ENCODE measurements at places on chromosomes 11 and 22. TPM values are rescaled to one million over a fixed set of nuclear protein-coding genes. Genes with fewer than 3 reads are reported as not detected.

Gene NRGN
- total RNA-seq = 58.8 TPM

Gene RAB39A
- total RNA-seq = not detected

Gene CLTCL1
- 0.20 TPM for total RNA-seq

Gene PHF21B
- total RNA-seq = not detected

DNA sequence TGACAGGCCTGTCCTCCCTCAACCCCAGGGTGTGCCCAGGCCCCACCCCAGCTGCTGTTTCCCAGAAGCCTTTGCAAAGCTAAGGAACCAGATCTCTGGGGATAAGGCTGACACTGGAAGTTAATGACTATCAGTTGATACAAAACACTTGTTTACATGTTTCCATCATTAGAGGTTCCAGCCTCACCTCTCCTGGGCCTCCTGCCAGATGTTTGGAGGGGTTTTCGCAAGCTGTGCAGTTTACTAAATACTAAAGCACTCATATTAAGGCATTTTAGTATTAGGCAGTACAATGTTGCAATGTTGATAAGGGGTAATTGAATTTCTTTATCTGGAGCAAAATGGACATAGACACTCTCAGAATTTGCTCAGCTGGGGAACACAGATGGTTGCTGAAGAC is 218.7 kb downstream of the INSC start:
- H3K36me3 ChIP-seq = no peaks in the 10 kb centered on the region
- no peak overlapping the region for H3K27ac ChIP-seq
- no peak for DNase-seq
- no peaks in the 10 kb centered on the region for H3K27me3 ChIP-seq

DNA sequence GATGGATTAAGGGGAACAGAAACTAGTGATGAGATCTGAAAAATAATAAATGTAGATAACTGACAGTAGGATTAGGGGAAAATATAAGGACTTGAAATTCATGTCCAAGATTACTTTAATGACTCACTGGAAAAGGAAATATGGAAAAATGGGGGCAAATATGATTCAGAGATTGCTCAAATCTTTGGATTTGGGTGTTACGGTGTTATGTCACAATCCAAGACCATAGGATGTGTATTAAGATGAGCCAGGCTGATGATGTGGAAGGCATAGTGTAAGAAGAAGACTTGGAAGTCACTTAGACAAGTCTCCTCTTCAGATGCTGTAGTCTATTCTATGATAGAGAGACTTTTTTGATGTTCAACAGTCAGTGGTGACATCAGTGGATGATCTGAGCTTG is 323.7 kb downstream of the LUZP2 start:
- no peaks in the 10 kb centered on the region for H3K4me1 ChIP-seq
- H3K36me3 ChIP-seq = no peaks in the 10 kb centered on the region
- no peak overlapping the region for H3K4me3 ChIP-seq
- no peak for DNase-seq
- H3K27ac ChIP-seq = no peak overlapping the region

GRCh38 chr11:92611157-92611556 is 358.3 kb upstream of the MTNR1B start:
- H3K36me3 ChIP-seq = no peaks in the 10 kb centered on the region
- H3K4me3 ChIP-seq = no peak overlapping the region
- no peaks in the 10 kb centered on the region for H3K27me3 ChIP-seq
- DNase-seq = no peak

DNA sequence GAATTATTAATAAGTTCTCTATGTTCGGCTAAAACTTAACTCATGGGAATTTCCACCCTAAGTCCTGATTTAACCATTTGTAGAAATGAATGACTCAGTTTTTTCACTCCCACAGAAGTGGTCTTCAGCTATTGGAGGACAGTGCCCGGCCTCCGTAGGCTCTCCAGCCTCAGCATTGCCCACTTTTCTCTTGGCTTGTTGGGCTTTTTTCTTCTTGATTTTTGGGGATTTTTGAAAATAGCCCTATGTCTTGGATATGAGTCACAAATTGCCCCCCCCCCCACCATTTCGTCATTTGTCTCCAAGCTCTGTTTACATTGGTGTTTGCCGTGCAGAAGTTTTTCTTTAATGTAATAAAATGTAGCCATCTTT is 66.7 kb downstream of the PACS1 start:
- peaks cover 9% of the 10 kb centered on the region for H3K36me3 ChIP-seq
- H3K27ac ChIP-seq = peak overlapping the region; percentile 52
- peaks cover 14% of the 10 kb centered on the region for H3K4me1 ChIP-seq

GRCh38 chr22:43207386-43207785 is 20.5 kb upstream of the TTLL12 start:
- no peak for DNase-seq
- no peak overlapping the region for H3K4me3 ChIP-seq
- no peaks in the 10 kb centered on the region for H3K27me3 ChIP-seq
- no peaks in the 10 kb centered on the region for H3K36me3 ChIP-seq
- H3K4me1 ChIP-seq = peaks cover 6% of the 10 kb centered on the region

GRCh38 chr11:124892750-124893454 is 4.8 kb downstream of the ROBO4 start:
- no peak overlapping the region for H3K4me3 ChIP-seq
- H3K4me1 ChIP-seq = no peaks in the 10 kb centered on the region

- no peaks in the 10 kb centered on the region for H3K36me3 ChIP-seq
- peaks cover 7% of the 10 kb centered on the region for H3K4me1 ChIP-seq
- H3K27ac ChIP-seq = no peak overlapping the region
- peaks cover 2% of the 10 kb centered on the region for H3K27me3 ChIP-seq
- H3K4me3 ChIP-seq = no peak overlapping the region
- no peak for DNase-seq
Observed at GRCh38 chr11:75389925-75390324, 9.4 kb upstream of the RPS3 start.

- H3K4me1 ChIP-seq = no peaks in the 10 kb centered on the region
- H3K4me3 ChIP-seq = no peak overlapping the region
- H3K36me3 ChIP-seq = no peaks in the 10 kb centered on the region
- DNase-seq = peak; percentile 10
- H3K27me3 ChIP-seq = no peaks in the 10 kb centered on the region
Observed at GRCh38 chr11:59206635-59207034, 6.1 kb downstream of the MPEG1 start.

GRCh38 chr11:27392278-27393114 is 29.5 kb upstream of the CCDC34 start:
- peaks cover 3% of the 10 kb centered on the region for H3K27me3 ChIP-seq
- no peak for DNase-seq
- H3K4me3 ChIP-seq = no peak overlapping the region
- H3K27ac ChIP-seq = no peak overlapping the region
- H3K4me1 ChIP-seq = no peaks in the 10 kb centered on the region
- no peaks in the 10 kb centered on the region for H3K36me3 ChIP-seq

GRCh38 chr11:113317339-113317738 is 3.0 kb downstream of the TTC12 start:
- H3K4me3 ChIP-seq = no peak overlapping the region
- H3K4me1 ChIP-seq = peaks cover 13% of the 10 kb centered on the region
- no peak for DNase-seq
- no peak overlapping the region for H3K27ac ChIP-seq

- H3K27me3 ChIP-seq = no peaks in the 10 kb centered on the region
- DNase-seq = no peak
- no peak overlapping the region for H3K4me3 ChIP-seq
- no peaks in the 10 kb centered on the region for H3K36me3 ChIP-seq
- no peak overlapping the region for H3K27ac ChIP-seq
Observed at GRCh38 chr22:22703203-22703570, 58.8 kb downstream of the GGTLC2 start.

DNA sequence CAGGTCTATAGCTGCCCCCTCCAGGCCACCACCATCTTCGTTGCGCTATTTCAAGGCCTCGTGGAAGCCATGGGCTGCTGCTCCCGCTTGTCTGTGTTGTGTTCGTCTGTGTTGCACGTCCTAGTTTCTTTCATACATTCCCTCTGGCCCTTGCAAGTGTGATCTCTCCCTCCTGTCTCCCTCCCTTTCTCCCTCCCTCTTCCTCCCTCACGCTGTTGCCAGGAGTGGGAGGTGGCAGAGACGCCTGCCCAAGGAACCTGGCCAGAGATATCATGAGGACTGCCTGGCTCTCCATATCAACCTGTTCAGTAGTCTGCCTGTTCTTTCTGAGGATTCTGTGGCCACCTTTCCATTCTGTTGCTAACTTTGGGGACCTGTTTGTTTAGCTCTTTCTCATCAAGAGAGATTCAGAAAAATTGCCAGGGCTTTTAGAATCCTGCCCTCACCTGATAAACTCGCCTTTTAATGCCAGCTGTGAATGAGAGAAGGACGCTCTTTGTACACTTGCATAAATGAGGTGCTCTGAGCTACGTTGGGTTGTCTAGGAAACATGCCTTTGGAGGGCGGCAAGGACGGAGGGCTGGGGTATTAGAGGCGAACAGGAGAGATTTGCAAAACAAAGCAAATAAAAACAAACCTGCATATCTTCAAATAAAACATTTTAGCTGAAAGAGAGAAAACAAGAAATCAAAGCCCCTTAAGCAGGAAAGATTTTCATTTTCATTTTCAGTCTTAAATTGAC is 185.2 kb downstream of the TBC1D22A start:
- H3K4me1 ChIP-seq = no peaks in the 10 kb centered on the region
- no peak overlapping the region for H3K4me3 ChIP-seq
- no peaks in the 10 kb centered on the region for H3K27me3 ChIP-seq
- H3K36me3 ChIP-seq = peaks cover 19% of the 10 kb centered on the region
- DNase-seq = no peak

- H3K4me3 ChIP-seq = no peak overlapping the region
- no peak for DNase-seq
- no peak overlapping the region for H3K27ac ChIP-seq
- H3K27me3 ChIP-seq = no peaks in the 10 kb centered on the region
- peaks cover 8% of the 10 kb centered on the region for H3K36me3 ChIP-seq
Observed at GRCh38 chr11:73085189-73085875, 56.8 kb downstream of the FCHSD2 start.

GRCh38 chr11:64118876-64119665 is 46.8 kb downstream of the MACROD1 start:
- H3K4me3 ChIP-seq = no peak overlapping the region
- no peak overlapping the region for H3K27ac ChIP-seq
- no peaks in the 10 kb centered on the region for H3K27me3 ChIP-seq
- no peaks in the 10 kb centered on the region for H3K36me3 ChIP-seq

DNA sequence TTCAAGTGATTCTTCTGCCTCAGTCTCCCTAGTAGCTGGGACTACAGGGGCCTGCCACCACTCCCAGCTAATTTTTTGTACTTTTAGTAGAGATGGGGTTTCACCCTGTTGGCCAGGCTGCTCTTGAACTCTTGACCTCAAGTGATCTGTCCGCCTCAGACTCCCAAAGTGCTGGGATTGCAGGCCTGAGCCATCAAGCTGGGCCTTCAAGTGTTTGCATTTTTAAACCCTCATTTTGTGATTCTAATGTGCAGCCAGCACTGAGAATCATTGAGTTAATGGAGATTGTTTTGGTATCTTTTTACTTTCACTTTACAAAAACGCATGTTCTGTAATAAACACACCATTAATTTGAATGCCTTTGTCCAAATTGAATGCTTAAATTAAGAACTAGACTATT is 3.4 kb downstream of the TYR start:
- no peak overlapping the region for H3K27ac ChIP-seq
- no peak overlapping the region for H3K4me3 ChIP-seq
- H3K4me1 ChIP-seq = no peaks in the 10 kb centered on the region
- no peak for DNase-seq

DNA sequence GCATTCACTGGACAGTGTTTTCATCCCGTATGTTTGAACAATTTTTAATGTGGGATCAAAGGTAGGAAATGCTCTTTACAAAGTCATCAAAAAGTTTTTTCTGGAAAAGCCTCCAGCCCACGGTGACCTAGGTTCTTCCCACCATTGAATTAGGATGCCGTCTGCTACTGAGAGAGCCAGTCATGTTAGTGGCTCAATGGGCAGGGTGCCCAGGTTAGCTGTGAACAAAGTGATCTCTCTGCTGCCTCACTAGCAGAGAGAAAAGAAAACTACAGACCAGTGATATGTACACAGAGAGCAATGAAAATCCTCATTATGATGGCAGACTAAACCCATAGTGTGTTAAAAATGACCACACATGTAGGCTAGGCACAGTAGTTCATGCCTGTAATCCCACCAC is 32.4 kb downstream of the KCNQ1 start:
- H3K4me3 ChIP-seq = no peak overlapping the region
- H3K36me3 ChIP-seq = no peaks in the 10 kb centered on the region
- DNase-seq = no peak
- no peak overlapping the region for H3K27ac ChIP-seq
- H3K27me3 ChIP-seq = no peaks in the 10 kb centered on the region

DNA sequence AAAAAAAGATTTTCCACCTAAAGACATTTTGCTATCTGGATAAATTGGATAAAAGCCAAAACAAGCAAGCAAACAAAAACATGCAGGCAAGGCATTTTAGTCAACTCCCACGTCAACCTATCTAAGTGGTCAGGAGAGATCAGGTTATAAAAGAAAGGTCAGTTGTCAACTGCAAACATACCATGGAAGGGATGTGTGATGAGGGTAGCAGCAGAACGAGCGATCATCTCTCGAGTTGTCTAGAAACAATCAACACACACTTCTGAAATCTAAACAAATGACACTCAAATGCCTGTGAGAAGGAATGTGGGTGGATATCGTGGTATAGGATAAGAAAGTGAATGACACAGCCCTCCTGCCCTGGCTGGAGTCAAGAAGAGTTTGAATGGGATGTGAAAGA is 10.9 kb downstream of the MTCH2 start:
- H3K4me3 ChIP-seq = no peak overlapping the region
- peaks cover 61% of the 10 kb centered on the region for H3K36me3 ChIP-seq
- no peak overlapping the region for H3K27ac ChIP-seq

GRCh38 chr22:48868554-48868953 is 959.1 kb downstream of the BRD1 start:
- no peaks in the 10 kb centered on the region for H3K36me3 ChIP-seq
- DNase-seq = no peak

- H3K27me3 ChIP-seq = no peaks in the 10 kb centered on the region
Observed at GRCh38 chr11:88651556-88651955, 314.0 kb upstream of the CTSC start.

DNA sequence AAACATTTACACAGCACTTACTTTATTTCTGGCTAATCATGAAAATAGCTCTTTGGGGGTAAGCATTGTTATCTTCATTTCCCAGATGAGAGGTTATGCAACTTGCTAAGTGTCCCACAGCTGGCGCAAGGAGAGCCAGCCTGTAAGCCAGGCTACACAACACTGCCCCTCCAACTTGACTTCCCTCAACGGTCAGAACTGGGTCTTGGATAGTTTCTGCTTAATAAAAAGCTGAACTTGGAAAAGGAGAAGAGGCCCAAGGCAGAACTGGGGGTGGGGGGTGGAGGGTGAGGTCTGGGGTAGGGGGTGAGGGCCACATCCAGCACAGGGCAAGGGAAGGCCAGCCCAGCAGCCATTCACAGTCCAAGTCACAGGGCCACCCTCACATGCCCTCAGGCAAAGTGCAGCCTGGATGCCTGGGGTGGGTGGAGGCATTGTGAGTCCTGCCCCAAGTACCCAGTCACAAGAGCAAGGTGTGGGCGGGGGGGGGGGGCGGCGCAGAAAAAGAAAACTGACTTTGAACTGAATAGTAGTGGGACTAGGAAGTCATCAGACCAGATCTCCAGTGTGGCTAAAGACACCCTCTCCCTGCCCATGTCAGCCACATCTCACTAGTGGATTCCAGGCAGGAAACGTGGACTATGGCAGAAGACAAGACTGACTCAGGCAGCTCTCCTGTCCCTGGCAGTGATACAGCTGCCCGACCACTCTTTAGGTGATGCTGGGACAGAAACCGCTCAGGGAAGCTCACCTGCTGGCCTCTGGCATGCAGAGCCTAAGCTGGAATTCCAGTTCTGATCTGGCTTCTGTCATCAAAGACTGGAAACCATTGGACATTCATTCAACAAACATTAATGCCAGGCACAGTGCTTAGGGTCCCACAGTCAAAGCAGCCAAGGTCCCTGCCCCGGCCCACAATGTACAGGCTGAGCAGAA is 52.4 kb downstream of the PACSIN2 start:
- H3K36me3 ChIP-seq = peaks cover 4% of the 10 kb centered on the region
- H3K27me3 ChIP-seq = no peaks in the 10 kb centered on the region
- H3K4me3 ChIP-seq = no peak overlapping the region
- no peak for DNase-seq
- no peak overlapping the region for H3K27ac ChIP-seq
